Left colon (tissue), 2 donors: ENCODE measurements at places on chromosomes 12 and 14. TPM values are rescaled to one million over a fixed set of nuclear protein-coding genes. Genes with fewer than 3 reads are reported as not detected.

- no peak for DNase-seq
These were observed 30.9 kb upstream of the IRF2BPL start for GRCh38 chr14:77059276-77059915.

- no peak for DNase-seq
These were observed 50.7 kb upstream of the MAP1LC3B2 start for GRCh38 chr12:116508145-116509121.

GRCh38 chr12:112938751-112939150 is 477 bp downstream of the OAS3 start:
- no peak for DNase-seq

CCDC60 gene
- total RNA-seq: 1.2 TPM
